GM13976 (cell line): ENCODE measurements at places on chromosomes 3 and 15.

DNA sequence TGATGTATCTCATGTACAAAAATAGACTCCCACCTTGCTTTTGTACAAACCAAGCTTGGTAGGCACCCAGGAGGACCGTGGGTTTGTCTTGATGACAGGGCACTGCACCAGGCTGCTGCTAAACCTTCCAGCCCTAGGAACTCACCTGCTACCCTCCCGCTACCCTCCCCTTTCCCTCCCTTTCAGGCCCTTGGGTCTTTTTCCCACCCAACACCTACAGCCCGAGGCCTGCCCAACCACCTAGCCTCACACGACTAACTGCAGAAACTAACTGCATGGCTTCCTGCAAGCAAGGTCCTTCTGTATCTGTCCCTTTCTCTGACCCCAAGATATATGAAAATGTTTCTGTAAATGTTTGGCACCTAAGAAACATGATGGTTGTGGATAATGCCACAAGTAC lies 11.1 kb downstream of the PPM1M start:
- no peak for DNase-seq

- DNase-seq, result no peak
Observed at GRCh38 chr3:23873941-23874340, 42.8 kb downstream of the NKIRAS1 start.

GRCh38 chr3:113906568-113907140 lies 41.2 kb upstream of the ZDHHC23 start:
- DNase-seq, result no peak

- DNase-seq, result no peak
Observed at GRCh38 chr3:138875754-138876664, 41.3 kb upstream of the PIK3CB start.

- no peak for DNase-seq
Observed at GRCh38 chr3:26061947-26062346, 272.1 kb downstream of the OXSM start.

GRCh38 chr15:67389975-67390374 lies 131.0 kb upstream of the C15orf61 start:
- DNase-seq, result no peak

DNA sequence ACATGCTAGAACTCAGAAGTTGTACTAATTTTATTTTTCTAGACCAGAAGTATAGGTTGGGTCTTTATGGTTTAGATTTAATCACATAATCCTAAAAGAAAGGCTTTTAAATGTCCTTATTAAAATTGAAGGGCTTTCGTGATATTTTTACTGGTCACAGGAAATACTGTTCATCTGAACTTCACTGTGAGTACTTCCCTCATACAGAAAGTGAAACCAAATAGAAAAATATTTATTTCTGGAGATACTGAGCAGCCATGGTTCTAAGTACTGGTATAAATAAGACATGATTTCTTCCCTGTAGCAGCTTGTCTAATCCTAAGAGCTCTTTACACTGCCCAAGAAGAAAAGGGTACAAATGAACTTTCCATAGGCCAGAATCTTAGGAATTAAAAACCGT lies 2.0 kb downstream of the SNRK start:
- DNase-seq, result peak; percentile 51

GRCh38 chr15:60585743-60586708 lies 107.1 kb upstream of the ICE2 start:
- DNase-seq, result peak; percentile 48

- no peak for DNase-seq
Observed at GRCh38 chr15:69725275-69725674, 272.7 kb downstream of the RPLP1 start.
